ENCODE measurements at places on chromosomes 1 and 21. TPM values are rescaled to one million over a fixed set of nuclear protein-coding genes. Genes with fewer than 3 reads are reported as not detected.

DNA sequence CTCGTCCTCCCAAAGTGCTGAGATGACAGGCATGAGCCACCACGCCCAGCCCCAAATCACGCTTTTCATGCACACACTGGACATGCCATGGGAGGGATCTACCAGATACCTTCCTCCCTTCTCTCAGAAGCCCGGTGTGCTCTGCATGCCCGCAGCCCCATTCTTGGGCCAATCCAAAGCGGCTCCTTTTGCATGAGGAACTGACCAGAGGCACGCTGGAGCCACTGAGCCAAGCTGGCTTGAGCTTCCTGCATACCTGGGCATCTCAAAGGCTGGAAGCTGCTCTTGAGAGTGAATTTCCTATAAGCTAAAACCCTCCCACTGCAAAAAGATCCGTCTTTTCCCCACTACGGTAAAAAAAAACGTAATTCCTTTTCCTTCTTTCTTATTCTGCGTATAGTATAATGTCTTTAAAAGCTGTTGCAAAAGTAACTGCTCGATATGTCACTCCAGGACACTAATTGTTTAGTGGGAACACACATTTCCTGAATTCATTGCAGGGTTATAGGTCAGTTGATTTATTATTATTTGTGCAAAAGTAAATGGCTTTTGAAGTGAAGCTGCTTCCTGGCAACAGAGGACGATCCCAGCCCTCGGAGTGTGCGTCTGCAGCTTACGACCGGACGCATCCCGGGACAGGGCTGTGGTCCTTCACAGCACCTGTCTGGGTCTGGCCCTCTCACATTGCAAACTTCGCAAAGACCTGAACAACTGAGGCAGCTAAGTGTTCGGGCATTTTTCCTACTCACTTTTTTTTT is 61.8 kb upstream of the ETS2 start:
- no peak for DNase-seq

DNA sequence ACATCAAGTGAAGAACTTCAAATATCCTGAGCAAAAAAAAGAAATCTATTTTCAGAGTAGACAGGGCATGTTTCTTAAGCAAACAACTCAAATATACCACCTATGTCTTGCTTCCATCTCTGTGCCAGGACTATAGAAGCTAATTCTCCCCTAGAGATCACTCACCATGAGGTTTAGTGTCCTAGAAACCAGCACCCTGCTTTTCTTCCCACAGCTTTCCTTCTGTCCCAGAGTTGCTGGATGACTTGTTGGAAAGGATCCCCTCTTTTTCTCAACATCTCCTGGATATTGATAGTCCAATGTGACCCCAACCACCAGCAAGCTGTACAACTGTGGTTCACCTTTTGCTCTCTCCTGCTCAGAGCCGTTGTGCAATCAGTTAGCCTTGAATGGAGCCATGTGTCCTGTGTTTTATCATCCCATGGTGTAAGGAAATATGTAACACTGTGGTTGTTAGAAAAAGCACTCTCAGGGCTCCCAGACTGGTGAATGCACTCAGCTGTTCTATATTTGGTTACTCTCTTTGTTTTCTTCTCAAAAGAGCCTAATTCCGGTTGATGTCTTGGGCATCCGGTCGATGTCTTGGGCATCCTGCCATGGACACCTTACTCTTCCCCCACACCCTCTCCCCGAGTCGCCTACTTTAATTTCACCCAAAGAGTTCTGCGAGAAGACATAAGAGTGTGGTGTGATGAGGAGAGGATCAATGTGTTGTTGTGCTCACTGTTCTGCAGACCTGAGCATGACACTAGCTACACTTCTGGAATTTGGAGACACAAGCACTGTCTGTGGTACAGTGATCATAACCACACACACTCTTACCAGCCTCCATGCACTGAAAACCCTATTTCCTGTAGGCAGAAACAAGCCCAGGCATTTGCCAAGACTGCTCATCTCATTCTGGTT is 1.7 kb downstream of the TNFSF4 start:
- no peak for DNase-seq

DNA sequence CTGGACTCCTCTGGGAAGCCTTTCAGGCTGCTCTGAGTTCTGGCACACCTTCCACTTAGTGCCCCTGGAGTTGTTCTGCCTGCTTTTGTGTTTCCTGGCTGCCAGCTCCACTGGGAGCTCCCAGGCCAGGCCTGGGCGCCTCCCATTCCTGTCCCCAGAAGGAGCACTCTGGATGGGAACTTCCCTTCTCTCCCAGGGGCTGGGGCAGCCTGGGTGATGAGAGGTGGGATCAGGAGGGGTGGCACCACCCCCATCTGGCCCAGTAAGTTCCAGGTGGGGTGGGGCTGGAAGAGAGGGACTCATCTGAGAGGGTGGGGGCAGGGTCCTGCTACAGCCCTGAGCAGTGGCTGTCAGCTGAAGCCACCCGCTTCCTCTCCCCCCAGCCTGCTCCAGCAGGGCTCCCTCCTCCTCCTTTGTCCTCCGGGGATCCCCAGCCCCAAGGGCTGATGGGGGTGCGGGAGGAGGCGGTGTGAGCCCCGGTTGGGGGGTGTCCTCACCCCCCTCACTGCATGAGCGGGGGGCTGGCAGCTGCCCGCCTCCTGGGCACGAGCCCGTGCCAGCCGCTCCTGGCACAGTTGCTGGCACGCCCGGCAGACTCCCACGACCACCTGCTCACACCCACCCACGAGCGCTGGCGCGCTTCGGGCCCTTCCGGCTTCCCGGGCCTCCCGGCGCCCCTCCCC is 4.7 kb downstream of the FOXO6 start:
- no peak for DNase-seq

The HSF2BP gene
- 5.1 TPM for total RNA-seq

The KRTAP15-1 gene
- total RNA-seq: not detected

DNA sequence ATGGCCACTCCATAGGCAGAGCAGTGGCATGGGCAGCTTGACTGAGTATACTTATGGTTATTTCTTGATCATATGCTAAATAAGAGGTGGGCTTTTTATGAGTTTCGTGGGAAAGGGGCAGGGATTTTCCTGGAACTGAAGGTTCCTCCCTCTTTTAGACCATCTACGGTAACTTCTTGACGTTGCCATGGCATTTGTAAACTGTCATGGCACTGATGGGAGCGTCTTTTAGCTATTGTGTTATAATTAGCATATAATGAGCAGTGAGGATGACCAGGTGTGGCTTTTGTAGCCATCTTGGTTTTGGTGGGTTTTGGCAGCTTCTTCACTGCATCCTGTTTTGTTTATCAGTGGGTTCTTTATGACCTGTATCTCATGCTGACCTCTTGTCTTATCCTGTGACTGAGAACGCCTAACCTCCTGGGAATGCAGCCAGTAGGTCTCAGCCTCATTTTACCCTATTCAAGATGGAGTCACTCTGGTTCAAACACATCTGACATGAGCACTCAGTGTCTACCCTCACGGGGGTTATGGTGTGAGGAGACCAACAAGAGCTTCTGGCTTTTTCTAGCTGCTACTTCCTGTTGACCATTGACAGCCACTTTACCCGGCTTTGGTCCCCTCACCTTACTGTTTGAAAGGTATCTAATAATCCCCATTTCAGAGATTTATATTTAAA is 71.7 kb downstream of the GALNT2 start:
- no peak for DNase-seq

- DNase-seq: no peak
Observed at GRCh38 chr1:39293375-39294070, 89.0 kb downstream of the MACF1 start.

The AGBL4 gene
- total RNA-seq: not detected

DNA sequence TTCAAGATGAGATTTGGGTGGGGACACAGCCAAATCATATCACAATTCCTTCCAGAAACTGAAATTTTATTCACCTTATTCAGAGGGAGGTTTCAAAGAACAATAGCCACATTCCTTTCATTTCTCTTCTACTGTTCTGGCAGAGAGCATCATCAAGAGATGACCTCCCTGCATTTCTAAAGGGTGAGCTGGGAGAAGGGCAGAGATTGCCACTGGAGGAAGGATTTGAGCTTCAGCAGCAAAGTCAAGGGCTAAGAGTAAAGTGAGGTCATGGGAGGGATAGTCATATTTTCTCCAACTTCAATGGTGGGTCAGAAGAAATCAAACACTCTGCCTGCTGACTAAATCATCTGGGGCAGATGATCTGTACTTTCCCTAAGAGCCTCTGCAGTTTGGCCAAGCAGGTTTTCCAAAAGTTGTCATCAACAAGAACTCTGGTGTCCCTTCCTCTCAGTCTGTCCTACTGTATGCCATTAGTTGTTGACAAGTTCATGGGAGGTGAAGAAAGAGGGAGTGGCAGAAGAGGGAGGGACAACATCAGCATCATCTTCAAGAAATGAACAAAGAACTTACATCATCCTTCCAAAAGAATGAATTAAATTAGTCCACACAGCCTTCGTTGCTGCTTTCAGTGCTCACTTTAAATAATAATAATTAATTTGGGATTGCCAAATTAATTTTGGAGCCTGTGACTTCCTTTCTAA is 298.3 kb downstream of the ASTN1 start:
- DNase-seq: no peak

The FCGR3B gene
- not detected for total RNA-seq

DNA sequence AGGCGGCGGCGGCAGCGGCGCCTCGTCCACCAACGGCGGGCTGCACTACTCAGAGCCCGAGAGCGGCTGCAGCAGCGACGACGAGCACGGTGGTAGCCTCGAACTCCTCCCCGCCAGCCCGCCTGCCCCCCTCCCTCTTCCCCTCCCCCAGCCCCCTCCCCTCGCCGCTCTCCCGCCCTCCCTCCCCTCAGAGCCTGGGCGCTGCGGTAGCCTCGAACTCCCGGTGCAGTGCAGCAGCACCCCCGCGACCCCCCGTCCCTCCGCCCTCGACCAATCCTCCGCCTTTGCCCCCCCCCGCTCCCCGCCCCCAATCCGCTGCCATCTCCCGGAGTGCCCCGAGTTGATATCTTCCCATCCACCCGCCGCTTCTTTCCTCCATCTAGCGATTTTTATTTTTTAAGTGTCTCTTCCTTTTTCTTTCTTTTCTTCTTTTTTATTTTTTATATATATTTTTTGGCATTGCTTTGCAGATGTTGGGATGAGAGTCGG is 516 bp downstream of the RCOR3 start:
- peak; percentile 70 for DNase-seq

DNA sequence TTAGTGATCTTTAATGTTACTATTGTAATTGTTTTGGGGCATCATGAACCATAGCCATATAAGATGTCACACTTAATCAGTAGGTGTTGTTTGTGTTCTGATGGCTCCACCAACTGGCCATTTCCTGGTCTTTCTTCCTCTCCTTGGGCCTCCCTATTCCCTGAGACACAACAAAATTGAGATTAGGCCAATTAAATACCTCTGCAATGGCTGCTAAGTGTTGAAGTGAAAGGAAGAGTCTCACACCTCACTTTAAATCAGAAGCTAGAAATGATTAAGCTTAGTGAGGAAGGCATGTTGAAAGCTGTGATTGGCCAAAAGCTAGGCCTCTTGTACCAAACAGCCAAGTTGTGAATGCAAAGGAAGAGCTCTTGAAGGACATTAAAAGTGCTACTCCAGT is 30.7 kb downstream of the PPP2R5A start:
- peak; percentile 9 for DNase-seq

GRCh38 chr1:228219245-228219961 is 11.6 kb downstream of the OBSCN start:
- no peak for DNase-seq

The PBX1 gene
- not detected for total RNA-seq

DNA sequence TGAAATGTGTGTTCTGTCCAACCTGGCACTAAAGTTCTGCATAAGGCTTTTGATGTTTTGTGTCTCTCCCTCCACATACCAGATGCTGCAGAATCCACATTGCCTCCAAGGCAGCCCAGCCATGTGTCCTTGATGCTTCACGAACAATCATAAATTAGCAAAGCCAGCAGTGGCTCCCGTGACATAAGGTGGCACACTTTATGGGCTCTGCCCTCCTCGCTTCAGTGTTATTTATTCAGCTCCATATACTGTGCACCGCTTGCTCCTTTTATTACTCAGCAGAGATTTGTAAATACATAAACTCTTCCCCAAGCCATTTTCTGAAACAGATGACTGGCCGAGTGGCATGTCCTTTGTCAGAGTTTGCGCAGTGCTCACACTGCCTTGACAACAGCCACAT is 112.8 kb upstream of the SLC35F3 start:
- DNase-seq: no peak

DNA sequence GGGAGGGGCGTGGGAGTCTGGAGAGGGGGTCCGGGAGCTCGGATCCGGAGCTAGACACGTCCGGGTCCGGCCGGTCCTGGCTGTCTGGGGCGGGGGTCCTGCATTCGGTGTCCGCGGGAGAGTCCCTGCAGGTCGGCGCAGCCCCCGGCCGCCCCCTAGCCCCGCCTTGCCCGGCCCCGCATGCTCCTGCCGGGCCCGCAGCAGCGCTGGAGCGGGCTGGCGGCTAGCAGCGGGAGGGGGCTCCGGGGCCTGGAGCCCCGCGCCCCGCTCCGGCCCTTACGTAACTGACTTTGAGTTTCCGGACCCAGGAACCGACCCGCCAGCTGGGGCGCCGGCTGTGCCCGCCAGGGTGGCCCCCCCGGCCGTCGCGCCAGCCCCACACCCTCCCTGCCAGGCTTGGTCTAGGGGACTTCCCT is 26.9 kb upstream of the EPB41 start:
- peak; percentile 65 for DNase-seq

DNA sequence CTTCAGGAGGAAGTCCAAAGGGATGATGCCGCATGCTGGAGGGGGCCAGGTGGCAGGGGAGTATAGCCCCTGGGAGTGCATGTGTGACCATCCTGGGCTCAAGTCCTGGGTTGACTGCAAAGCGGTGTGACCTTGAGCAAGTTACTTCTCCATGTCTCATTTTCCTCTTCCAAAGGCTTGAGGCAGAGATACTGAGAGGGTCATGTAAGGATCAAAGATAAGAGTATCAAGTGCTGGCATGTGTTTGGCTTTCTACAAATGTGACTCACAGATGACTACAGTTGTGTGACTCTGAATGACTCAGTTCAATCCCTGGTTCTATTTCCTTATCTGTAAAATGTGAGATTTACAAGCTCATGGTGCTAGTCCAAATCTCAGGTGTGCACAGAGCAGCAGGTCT is 26.1 kb downstream of the PROK1 start:
- DNase-seq: no peak

GRCh38 chr1:111802110-111802509 is 46.4 kb downstream of the DDX20 start:
- DNase-seq: no peak

DNA sequence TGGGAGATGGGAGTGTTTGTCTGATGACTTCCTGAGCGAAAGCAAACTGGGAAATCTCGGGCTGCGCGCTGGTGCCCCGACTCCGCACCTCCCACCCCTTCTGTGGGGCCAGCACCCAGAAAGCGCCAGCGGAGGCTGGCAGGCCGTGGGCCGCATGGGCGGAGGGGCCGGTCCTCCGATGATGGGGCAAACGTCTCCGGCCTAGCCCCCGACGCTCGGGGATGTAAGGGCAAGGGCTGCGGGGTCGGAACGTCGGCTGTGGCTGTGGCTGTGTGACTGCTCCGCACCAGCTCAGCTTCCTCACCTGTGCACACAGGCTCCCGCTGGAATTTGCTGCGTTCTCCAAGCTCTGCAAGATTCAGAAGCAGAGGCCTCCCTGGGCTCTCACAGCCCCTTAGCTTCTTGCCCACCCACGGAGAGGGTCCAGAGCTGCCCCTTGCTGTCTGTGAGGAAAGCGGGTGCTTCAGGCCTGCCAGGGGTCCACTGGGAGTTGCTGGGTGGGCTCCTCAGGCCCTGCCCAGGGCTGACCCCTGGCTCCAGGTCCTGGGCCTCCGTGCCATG is 35.0 kb downstream of the COL18A1 start:
- DNase-seq: no peak

- peak; percentile 83 for DNase-seq
Observed at GRCh38 chr1:33633019-33633801, 160.8 kb downstream of the ZSCAN20 start.
